ENCODE measurements at places on chromosomes 7 and 10.

DNA sequence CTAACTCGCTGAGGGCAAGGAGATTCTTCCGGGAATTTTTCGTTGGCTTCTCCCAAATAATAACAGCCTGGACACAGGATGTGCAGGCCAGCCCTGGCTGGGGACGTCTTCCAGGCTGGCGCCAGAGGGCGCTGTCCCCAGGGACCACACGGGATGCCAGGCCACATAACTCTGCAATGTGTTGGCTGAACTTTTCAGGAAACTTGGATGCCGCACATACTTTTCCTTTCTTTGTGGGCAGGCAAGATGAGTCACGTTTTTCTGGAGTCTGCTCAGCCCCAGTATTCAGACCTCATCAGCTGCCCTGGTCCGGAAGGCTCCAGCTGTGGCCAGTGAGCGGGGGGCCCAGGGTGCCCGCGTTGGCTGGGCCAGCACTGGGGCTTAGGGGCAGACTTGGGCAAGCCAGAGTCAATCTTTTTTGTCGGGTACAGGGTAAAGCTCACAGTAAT, 122.7 kb downstream of the PRKAG2 start:
- DNase-seq: peak; percentile 42

DNA sequence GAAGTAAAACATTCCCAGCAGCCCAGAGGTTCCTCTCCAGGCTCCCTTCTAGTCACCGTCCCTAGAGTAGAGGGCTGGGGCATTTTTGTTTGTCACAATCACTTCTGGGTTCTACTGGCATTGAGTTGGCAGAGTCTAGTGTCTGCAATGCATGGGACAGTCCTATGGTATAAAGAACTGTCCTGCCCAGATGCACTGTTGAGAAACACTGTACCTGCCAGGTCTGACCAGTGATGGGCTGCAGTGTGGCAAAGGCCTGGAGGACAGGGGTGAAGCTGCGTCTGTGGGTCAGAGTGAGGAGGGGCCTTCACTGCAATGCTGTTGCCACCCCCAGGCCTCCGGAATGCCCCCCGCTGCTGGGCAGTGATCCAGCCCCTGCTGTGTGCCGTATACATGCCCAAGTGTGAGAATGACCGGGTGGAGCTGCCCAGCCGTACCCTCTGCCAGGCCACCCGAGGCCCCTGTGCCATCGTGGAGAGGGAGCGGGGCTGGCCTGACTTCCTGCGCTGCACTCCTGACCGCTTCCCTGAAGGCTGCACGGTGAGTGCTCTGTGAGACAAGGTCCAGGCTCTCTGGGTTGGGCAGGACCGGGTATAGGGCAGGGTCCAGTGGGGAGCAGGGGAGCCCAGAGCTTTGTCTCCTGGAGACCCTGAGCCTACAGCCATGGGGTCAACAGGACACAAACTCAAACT, 14.8 kb downstream of the SMO start:
- no peak for DNase-seq

- no peak for DNase-seq
These were observed 359.3 kb downstream of the PCLO start for GRCh38 chr7:82803411-82803810.

GRCh38 chr10:22927661-22928403, at the start of gene ARMC3:
Gene ARMC3 (plus strand): TSS chr10:22928053. CDS start chr10:22931997, 3,944 bp downstream.
- DNase-seq: no peak

GRCh38 chr7:127256041-127256725, 3.4 kb upstream of the GRM8 start:
- no peak for DNase-seq

- DNase-seq: no peak
These were observed 19.1 kb downstream of the SKIDA1 start for GRCh38 chr10:21506351-21506750.

- no peak for DNase-seq
These were observed 593.5 kb downstream of the NRG3 start for GRCh38 chr10:82468453-82468852.

DNA sequence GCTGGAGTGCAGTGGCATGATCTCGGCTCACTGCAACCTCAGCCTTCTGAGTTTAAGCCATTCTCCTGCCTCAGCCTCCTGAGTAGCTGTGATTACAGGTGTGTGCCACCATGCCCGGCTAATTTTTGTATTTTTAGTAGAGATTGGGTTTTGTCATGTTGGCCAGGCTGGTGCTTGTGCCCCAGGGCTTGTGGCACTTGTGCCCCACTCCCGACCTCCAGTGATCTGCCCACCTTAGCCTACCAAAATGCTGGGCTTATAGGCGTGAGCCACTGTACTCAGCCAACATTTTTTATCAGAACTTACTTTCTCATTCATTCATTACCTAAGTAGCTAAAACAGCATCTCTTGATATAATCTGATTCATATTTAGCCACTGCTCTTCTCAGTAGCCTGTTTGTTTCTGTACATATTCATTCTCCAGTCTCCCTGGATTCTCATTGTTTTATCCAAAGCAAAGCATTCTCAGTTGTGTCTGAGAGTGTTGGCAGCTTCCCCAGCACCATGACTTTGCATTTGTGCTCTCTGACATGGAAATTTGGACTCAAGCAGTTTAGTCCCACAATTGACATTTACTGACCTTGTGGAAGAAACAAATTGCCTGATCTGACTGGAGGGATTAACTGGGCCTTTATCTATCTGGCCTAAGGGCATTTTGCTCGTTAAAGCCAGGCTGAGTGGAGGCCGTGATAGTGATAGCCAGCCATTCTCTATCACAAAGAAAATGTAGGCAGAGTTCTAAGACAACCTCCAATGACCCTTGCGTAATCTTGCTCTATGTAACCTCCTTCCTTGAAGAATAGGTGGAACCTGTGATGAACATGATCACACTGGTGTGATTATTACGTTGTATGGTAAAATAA, 44.9 kb downstream of the AKR1B15 start:
- DNase-seq: no peak

- no peak for DNase-seq
These were observed 9.8 kb downstream of the TCTN3 start for GRCh38 chr10:95683966-95684365.

GRCh38 chr10:57460540-57460939, 807.2 kb downstream of the IPMK start:
- no peak for DNase-seq

DNA sequence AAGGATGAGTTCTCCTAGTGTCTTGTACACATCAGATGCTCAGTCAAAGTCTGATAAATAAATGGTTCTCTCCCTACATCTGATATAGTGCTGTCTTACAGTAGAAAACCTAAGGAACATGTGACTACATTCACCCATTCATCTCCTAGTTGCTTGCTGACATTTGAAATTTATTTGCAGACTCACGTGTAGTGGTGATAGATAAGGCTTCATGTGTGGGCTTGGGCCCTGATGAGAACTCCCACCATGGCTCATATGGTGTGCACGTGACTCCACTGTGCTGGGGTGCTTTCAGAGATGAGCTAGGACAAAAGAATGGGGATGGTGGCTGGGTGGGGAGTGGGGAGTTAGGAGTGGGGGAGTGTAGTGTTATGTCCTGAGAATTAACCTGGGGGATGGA, 287.3 kb downstream of the RPS24 start:
- no peak for DNase-seq

DNA sequence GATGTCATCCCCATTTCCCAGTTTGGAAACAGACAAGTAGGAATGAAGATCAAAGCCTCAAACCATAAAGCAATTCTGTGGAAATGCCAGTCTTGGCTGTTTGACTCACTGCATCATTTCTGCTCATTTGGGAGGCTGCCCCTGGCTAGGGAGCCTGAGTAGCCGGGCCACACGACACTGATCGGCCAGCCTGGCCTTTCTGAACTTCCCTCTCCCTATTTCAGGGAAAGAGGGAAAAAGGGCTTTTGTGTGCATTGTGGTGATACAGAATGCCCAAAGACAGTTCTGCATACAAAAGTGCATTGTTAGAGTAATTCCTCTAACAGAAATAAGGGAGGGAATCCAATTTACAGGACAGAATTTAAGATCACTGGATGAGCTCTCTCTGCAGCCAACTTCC, 41.7 kb upstream of the OPALIN start:
- no peak for DNase-seq

DNA sequence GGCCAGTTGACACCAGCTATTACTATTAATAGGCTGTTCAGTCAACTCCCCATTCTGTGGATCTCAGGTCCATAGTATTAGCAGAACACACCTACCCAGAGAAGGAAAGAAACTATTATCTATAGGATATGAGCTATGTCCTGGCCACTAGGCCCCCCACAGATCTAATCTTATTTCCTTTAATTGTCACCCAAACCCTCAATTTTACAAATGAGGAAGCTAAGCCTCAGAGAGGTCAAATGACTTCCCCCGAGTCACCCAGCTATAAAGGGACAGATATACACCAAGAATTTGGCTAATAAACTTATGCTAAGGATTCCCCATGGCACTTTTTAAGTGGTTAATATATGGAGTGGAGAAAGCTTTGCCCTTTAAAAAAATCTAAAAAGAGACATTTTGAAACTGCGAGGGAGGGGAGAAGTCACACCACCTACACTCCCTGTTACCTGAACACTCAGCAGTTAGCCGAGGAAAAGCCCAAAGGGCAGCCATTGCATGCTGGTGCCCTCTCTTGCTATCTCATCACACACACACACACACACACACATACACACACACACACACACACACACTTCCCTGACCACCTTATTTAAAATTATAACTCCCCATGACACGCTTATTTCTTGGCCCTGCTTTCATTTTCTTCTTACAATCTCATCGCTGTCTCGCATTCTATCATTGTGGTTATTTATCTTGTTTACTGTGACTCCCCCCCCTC, 157.0 kb upstream of the ADO start:
- no peak for DNase-seq

GRCh38 chr7:8114175-8114574, 145.6 kb downstream of the GLCCI1 start:
- no peak for DNase-seq

- peak; percentile 52 for DNase-seq
These were observed 300.4 kb downstream of the AHR start for GRCh38 chr7:17598846-17599245.

GRCh38 chr10:74262856-74263255, 111.8 kb downstream of the ADK start:
- no peak for DNase-seq

DNA sequence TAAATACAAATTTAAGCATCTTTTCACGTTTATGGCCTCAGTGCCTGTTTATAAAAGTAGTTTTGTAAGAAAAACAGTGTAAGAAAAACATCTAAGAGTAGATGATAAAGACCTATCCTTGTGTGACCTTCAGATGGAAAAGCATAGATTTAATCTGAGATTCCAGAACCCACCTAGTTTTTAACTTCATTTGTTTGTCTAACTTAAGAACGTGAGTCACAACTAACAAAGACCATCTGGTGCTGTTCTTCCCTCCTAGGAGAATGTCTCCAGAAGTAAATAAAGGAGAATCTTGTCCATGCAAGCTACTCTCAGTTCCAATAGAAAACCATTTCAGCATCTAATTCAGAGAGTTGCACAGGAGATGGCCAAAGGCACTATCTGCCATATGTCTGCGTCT, 265.4 kb upstream of the C7orf33 start:
- no peak for DNase-seq

GRCh38 chr7:43612128-43612527, 29.2 kb downstream of the STK17A start:
- DNase-seq: no peak

DNA sequence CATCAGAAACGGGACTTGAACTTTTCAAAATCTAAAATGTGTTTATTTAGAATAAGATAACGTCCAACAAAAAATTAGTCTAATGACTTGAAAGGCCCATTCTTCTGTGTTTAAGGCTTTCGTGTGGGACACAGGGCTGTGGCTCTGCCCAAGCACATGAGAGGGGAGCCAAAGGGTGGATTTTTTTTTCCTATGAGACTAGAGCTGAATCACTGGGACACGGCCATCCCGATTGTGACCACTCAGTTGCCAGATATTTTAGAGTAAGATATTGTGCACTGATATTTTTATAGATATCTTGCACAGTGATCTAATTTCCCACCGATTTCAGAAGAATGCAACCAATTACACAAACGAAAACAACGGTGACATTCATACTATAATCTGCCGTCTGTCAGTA, 99.9 kb downstream of the ANK3 start:
- no peak for DNase-seq

- DNase-seq: no peak
These were observed 97.3 kb upstream of the CTBP2 start for GRCh38 chr10:125257521-125258108.

DNA sequence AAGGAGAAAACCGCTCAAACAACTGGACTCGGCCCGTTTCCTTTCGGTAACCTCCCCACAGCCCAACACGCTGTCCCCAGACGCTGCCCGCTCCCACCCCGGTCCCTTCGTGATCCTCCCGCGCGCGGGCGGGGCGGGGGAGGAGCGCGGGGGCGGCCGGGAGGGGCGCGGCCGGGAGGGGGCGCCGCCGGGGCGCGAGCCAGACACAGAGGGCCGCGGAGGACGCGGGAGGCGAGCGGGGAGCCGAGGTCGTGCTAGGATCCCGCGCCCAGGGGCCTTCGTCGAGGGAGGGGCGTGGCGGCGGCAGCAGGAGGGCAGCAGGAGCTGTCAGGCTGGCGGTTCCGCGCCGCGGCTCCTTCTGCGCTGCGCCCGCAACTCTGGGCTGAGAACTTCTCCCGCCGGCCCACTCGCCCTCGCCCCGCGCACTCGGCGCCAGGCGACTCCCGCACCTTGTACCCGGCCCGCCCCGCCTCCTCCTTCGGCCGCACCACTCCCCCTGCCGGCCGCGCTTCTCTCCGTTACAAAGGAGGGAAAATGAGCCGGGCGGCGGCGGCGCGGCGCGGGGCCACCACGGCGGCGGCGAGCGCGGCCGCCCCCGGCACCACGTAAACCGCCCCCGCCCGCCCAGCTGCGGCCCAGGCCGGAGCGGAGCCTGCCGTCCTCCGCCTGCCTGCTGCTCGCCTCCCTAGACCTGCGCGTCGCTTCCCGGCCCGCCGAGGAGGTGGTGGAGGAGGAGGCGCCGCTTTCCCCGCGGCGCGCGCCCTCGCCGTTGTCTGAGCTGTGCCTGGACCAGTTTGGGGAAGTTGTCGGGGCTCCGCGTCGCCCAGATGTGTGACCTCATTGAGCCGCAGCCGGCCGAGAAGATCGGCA, at the start of gene CDK14:
CDK14 (plus strand) TSS at position 521 of the 870 bp plus-strand sequence; CDS start at position 828, 307 bp downstream.
- peak; percentile 73 for DNase-seq

GRCh38 chr10:93469454-93469853, 12.7 kb downstream of the MYOF start:
- DNase-seq: no peak

- no peak for DNase-seq
These were observed 57.8 kb upstream of the ANKRD30A start for GRCh38 chr10:37067576-37067975.

DNA sequence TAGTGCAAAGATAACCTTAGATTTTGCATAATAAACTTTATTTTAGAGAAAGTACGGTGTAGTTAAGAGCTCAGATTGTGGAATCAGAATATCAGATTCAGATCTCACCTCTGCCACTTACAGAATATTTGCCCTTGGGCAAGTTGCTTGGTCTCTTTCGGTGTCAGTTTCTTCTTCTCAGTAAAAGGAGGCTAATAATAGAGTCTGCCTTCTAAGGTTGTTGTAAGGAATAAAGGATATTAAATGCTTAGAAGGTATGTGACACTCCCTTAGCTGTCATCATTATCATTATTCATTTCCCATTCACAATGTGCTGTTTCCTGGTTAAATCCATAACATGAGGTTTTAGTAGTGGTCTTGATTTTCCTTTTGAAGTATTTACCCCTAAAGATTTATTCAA, 42.2 kb downstream of the MPLKIP start:
- no peak for DNase-seq

Measured in NCI-H2081 (cell line).